ENCODE measurements at places on chromosomes 1 and 21.

DNA sequence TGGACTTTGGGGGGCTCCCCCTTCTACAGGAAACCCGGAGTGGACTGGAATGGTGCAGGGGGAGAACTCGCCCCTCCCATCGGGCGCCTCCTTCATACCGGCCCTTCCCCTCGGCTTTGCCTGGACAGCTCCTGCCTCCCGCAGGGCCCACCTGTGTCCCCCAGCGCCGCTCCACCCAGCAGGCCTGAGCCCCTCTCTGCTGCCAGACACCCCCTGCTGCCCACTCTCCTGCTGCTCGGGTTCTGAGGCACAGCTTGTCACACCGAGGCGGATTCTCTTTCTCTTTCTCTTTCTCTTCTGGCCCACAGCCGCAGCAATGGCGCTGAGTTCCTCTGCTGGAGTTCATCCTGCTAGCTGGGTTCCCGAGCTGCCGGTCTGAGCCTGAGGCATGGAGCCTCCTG, at the start of gene TNFRSF14:
TNFRSF14 (plus strand) TSS at position 95 of the 401 bp plus-strand sequence; CDS start at position 389, 294 bp downstream.
- no peak for DNase-seq

DNA sequence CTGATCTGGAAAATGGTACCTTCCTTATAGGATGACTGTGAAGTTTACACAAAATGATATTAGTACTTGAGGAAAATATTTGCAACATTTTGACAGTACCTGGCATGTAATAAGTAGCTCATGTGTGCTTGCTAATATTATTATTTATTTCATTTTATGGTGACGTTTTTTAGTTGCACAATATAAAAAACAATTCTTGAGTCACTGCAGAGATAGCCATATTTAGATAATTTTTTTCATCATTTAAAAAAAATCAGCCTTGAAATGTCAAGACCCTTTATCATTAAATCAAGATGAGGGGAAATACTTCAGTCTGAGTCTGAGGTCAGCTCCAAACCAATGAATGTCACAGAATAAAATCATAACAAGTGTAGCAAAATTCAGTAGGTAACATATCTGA, 196.8 kb upstream of the RUNX1 start:
- no peak for DNase-seq

- DNase-seq, result no peak
Observed at GRCh38 chr1:63782982-63783381, 9.2 kb downstream of the ROR1 start.

DNA sequence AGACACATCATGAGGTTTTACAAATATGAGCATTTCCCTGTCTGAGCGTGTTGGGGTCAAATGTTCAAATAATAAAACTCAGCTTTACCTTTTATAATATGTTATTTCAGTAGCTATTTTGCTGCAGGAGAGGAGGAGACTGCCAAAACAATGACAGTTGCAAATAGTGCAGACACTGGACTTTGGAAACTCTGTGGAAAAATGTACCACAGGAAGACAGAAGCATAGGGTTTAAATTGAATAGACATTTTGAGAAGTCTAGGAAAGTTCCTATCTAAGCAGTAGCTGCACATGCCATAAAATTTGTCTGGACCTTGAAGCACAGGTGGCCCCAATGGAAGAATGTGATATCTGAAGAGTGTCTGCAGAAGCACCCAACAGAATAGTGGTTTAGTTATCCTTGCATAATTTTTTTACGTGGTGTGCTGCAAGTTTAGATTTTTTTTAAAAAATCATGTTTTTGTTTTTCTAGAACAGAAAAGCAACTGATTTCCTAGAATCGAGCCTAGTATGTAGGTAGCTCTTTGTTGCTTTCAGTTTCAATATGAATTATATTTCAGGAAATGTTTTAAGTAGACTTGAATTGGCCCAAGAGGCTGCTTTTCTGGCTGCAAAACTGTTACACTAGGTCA, 14.0 kb upstream of the GBP5 start:
- no peak for DNase-seq

GRCh38 chr1:229987953-229988352, 79.1 kb upstream of the GALNT2 start:
- DNase-seq, result no peak

GRCh38 chr1:223748405-223748772, 36.0 kb downstream of the CAPN2 start:
- DNase-seq, result no peak

GRCh38 chr1:156162430-156163037, 9.1 kb downstream of the SEMA4A start:
- no peak for DNase-seq

GRCh38 chr1:159188375-159188788, 16.3 kb upstream of the ACKR1 start:
- DNase-seq, result peak; percentile 22

GRCh38 chr1:15381805-15382204, 27.9 kb upstream of the EFHD2 start:
- DNase-seq, result peak; percentile 93

- peak; percentile 45 for DNase-seq
Observed at GRCh38 chr1:1781526-1781903, 3.2 kb upstream of the NADK start.

DNA sequence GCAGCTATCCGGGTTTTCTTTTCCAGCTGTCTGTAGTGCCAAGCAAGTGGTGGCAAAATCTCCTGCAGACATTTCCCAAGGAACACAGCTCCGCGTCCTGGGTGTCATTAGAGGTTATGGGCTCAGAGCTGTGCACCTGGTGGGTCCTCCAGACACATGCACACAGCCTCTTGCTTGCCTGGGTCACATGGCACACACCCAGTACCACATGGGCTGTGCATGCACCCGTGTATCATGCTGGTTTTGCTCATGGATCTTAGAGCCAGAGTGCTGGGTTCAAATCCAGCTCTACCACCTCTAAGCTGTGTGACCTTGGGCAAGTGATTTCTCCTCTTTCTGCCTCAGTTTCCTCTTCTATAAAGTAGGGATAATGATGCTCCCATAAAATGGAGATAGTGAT, 61.7 kb downstream of the ALPL start:
- DNase-seq, result no peak

DNA sequence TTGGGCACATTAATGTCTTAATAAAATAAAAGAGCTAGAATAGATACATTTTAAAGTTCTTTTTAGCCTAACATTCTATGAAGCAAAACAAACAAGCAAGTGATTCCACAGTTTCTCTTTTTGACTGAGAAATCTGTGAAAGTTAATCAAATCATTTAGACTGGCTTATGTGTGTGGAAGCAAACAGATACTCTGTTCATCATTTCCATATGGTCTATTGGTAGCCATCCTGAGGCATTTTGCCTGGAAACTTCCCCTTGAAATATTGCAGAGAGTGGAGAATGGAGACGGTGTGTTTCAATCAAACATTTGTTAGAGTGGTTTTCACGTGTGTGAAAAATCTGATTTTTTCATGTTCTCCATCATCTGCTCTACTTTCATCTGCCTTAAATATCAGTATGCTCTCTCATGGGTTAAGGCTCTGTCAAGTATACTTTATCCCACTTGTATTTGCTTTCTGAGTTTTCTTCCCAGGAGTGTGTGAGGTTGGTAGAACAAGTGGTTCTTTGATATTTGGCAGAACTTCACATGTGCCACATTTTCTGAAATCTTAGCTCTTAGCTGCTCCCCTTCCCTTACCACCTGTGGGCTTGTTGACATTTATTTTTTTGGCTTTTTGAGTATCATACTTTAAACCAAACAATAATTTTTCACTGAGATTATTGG, 139.1 kb upstream of the PTGFR start:
- DNase-seq, result no peak

GRCh38 chr1:119971710-119972570, 75.6 kb upstream of the ADAM30 start:
- DNase-seq, result no peak

- no peak for DNase-seq
Observed at GRCh38 chr1:43286115-43286514, 734 bp upstream of the C1orf210 start.

DNA sequence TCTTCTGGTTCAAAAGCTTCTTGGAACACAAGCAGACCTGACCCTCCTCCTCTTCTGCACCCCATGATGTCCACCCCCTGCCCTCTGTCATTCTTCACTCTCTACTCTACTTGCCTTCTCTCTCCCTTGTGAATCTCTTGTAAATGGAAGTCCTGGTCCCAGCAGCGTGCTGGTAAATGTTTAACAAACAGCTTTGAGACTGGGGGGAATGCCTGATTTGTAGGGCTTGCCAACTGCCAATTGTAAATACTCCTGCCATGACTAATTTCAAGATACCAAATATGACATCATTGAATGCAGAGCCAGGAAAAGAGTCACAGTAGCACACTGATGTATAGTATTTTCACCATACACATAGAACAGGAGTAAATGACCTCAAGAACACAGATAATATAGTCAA, 40.9 kb upstream of the LRRN2 start:
- no peak for DNase-seq

DNA sequence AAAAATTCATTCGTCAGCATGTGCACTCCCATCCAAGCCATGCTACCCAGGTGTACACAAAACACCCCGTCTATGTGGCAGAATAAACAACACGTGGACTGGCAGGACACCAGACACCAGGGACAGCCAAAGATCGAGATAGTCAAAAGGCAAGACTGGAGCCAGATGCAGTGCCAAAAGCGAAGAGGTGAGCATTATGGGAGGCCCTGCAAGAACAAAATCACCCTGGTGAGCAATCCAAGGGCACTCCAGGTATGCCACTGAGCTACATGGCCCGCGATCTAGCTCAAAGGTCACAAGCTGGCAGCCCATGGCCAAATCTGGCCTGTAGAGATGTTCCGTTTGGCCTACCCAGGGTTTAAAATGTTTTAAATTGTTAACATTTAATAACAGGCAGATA, 33.7 kb downstream of the PLPP3 start:
- DNase-seq, result no peak

DNA sequence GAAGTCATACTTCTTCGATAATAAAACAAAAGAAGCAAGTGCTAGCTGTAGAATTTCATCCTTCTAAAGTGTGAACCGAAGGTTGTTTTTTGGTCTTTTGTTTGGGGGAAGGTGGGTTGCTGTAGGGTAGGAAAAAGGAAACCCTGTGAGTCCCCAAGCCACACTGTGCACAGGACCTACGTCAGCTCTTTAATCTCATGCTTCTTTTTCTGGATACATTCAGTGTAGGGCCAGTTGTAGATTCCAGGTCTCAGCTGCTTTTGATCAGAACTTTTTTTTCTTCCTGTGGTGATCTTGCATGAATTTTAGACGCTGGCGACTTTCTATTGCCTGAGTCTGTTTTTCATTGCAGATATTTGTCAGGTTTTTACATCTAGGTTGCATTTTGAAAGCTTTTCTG, 40.2 kb downstream of the BCL9 start:
- DNase-seq, result no peak

DNA sequence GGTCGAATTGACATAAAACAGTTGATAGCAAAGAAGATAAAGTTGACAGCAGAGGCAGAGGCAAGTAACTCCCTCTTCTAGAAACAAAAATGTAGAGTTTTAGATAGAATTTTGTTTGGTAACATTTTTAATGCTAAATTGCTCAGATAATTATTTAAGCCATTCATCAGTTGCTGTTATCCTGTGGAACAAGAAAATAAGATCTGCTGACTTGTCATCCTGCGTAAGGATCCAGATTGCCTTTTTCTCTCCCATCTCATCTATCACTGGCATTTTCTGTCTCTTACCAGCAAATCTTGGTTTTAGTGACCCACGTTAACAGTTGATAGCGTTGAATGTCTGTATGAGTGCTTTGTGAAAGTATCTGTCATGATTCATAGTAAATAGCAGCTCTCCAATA, 29.8 kb downstream of the SOAT1 start:
- no peak for DNase-seq
